ENCODE measurements at places on chromosomes 5 and 9.
A peak's percentile ranks its signal among the peaks of the same experiment; 100 is the strongest.

DNA sequence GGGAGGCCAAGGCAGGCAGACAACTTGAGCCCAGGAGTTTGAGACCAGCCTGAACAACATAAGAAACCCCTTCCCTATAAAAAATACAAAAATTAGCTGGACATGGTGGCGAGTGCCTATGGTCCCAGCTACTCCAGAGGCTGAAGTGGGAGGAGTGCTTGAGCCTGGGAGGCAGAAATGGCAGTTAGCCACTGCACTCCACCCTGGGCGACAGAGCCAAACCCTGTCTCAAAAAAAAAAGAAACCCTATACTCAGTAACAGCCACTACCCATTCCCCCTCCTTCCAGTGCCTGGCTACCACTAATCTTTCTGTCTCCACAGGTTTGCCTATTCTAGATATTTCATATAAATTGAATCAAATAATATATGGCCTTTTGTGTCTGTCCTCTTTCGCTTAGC lies 14.3 kb upstream of the SIL1 start:
- no peak for DNase-seq

- DNase-seq = no peak
These were observed 28.2 kb downstream of the NMUR2 start for GRCh38 chr5:152376886-152377285.

- DNase-seq = no peak
These were observed 452.7 kb downstream of the CETN3 start for GRCh38 chr5:89956838-89957237.

- DNase-seq = peak; percentile 76
These were observed 207.3 kb downstream of the TMEM38B start for GRCh38 chr9:105901514-105902109.

DNA sequence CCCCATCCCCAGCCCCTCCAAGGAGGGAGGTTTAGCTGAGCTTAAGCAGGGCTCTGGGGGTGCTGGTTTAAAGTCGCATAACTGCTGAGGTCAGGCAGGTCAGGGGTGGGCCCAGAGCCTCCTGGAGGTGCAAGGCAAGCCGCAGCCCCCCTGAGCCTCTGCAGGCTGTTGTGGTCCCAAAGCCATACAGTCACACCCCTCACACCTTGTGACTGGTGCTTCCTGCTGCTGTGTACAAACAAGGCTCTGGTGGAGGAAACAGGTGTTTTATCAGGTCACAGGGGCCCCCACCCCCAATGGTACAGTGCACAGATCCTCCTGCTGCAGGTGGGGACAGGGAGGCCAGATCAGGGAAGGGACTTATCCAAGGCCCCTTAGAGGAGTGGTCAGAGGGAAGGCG lies 8.0 kb downstream of the TCF7 start:
- DNase-seq = no peak

- DNase-seq = no peak
These were observed 460 bp upstream of the PBX3 start for GRCh38 chr9:125746774-125747052.

GRCh38 chr5:142904416-142904815 lies 134.2 kb downstream of the ARHGAP26 start:
- DNase-seq = no peak

DNA sequence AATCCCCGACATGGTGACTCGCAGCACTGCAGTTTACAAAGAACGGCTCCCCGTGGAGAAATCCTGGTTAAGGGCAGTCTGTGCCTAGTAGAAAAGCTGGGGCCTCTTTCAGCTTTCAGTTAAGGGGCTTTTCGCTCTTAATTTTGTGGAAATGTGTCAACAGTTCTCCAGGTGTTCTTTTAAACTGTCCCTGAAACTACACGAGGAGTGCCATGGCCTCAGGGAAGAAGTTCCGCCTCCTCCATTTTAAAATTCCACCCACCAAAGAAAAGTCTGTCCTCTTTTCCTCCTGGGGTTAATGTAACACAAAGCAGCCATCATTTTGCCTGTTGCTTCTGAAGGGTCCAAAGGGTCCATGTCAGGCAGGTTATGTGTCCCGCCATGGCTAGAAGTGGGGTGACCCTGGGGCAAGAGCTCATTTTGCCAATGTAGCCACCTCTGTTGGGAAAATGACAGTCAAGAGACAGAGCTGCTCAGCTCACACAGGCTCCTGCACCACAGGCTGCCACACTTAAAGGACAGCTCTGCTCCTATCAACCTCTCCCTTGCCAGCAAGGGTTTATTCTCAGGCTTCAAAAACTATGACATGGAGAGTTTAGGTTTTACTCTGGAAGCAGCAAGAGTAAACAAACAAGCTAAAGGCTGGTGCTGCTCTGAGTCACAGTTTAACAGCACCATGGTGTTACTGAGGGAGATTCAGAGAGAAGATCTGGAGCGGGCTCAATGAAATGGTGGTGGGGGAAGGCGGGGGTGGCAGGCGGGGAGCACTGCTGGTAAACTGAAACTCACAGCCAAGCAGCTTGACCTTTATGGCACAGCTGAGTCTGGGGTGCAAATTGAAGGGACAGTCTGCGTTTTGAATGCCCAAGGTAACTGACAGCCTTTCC lies 3.2 kb downstream of the WHRN start:
- peak; percentile 72 for DNase-seq

DNA sequence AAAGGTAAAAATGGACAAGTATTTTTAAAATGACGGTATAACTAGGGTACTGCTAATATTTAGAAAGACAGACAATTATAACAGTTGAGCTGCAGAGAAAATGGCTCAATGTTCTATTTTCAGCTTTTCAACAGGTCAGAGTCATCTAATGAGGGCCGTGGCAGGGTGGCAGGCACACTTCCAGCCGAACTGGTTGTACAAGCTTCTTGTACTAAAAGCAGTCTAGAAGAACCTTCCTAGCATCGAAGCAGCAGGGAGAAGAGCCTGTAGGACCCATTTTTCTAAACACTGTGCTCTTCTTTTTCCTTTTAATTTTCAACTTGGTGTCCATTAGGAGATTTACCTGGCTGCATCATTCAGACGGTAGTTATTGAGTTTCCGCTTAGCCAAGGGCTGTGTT lies 85.6 kb downstream of the SLC28A3 start:
- no peak for DNase-seq

GRCh38 chr9:4862506-4863250 lies 69.9 kb downstream of the RCL1 start:
- DNase-seq = no peak

GRCh38 chr5:34717426-34718327 lies 61.5 kb downstream of the RAI14 start:
- peak; percentile 58 for DNase-seq

DNA sequence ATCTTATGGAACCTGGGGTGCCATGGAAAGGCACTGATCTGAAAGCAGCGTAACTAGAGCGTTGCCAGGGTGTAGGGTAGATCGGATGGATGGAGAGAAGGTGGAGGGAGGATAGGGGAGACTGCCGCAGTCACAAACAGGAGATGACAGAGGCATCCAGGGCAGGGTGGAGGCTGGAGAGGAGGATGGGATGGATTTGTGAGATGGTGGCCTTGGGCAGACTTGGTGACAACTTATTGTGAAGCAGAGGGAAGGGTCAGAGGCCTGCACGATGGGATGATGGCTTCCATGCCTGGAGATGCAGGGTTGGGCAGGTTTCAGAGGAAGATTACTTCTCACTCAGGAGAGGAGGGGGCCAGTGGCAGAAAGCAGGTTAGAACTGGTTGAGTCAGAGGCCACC lies 2.4 kb downstream of the GLIPR2 start:
- DNase-seq = no peak

- peak; percentile 26 for DNase-seq
These were observed 136.8 kb upstream of the LPCAT1 start for GRCh38 chr5:1660511-1660910.

GRCh38 chr5:35826056-35826455 lies 30.6 kb upstream of the IL7R start:
- no peak for DNase-seq

GRCh38 chr9:108434502-108434901 lies 421.3 kb downstream of the ACTL7B start:
- no peak for DNase-seq

- DNase-seq = peak; percentile 74
These were observed 37.5 kb downstream of the FABP6 start for GRCh38 chr5:160266752-160267345.

DNA sequence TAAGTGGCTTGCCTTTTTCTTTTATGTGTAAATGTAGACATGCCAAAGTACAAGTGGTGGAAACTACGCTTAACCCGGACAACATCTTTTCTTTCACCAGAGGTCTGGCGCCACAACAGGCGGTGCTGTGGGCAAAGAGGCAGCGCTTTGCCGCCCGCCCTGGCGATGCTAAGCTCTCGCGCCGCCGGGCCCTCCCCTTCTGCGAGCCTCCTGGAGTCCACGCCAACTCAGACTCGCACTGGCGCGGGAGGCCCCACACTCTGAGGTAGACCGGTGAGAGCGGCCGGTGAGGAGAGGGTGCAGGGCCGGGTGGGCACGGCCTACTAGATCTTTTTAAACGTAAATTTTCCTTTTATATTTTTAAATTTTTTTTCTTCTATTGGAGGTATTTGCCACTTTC lies 2253.1 kb upstream of the C9orf72 start:
- DNase-seq = peak; percentile 3

DNA sequence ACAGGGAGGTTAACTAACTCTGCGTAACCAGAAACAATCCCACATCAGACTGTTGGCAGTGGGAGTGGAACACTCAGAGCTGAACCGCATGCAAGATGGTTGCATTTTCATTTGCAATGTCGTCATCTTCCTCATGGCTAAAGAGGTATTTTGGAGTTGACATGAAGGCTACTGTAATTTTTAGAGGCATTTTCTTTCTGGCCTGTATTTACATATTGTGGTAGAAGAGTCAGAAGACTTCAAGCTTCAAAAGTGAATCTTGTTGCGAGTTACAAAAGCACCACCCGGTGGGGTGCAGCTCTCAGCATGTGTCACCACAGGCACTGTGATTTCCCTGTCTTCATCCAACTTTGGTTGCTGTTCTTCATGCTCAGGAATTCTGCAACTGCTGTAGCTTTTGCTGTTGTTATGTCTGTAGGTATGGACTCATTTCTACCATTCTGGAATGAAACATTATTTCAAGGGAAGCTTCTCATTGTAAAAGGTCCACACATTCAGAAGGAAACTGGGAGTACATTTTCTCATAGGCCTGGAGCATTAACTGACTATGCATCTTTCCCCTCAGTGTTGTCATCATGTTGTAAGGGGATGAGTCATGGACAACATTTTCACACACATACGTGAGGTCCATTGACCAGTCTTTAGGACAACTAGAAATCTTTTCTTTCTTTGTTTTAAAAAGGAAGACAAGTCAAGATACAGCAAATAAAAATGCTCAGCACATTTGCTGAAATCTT lies 35.4 kb upstream of the GDNF start:
- peak; percentile 13 for DNase-seq

DNA sequence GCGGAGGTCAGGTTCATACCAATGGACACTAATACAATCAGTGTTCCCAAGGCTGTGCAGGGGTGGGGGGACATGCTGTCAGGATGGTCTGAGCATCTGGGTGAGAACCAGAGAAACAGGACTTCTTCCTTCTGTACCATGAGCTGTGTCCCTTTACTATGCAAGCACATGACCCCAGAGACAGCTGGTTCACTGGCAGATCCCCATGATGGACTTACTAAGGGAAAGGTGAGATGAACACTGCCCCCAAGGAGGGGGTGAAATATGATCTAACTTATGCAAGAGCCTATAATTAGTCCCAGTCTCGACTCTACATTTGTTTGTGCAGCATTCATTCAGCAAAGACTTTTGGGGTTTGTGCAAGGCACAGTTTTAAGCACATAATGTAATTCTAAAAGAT lies 91.4 kb downstream of the LIFR start:
- DNase-seq = no peak

DNA sequence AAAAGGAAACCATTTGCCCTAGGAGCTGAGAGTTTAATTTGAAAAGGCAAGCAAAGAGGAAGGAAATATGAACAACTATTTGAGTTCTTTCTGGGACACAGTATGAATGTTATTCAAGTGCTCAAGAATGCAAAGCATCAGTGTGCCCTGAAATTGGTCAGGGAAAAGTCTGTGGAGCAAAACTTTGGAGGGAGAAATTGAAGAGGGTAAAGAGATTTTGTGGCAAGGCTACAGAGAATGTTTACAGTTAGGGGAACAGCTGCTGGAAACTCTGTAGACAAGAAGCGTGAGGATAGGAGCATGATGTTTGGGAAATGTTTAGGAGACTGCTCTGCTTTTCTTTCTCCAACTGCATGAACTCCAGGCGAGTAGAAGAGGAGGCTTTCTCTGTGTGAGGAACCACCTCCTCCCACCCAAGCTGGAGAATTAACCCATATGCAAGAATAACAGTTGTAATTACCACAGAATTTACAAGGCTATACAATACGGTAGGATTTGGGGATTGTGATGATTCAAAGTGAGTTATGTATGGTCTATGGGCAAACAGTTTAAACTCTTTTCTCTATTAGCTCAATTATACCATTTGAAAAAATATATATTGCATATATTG lies 75.4 kb upstream of the IL7R start:
- no peak for DNase-seq

- no peak for DNase-seq
These were observed 152.6 kb upstream of the IQGAP2 start for GRCh38 chr5:76250463-76250862.

DNA sequence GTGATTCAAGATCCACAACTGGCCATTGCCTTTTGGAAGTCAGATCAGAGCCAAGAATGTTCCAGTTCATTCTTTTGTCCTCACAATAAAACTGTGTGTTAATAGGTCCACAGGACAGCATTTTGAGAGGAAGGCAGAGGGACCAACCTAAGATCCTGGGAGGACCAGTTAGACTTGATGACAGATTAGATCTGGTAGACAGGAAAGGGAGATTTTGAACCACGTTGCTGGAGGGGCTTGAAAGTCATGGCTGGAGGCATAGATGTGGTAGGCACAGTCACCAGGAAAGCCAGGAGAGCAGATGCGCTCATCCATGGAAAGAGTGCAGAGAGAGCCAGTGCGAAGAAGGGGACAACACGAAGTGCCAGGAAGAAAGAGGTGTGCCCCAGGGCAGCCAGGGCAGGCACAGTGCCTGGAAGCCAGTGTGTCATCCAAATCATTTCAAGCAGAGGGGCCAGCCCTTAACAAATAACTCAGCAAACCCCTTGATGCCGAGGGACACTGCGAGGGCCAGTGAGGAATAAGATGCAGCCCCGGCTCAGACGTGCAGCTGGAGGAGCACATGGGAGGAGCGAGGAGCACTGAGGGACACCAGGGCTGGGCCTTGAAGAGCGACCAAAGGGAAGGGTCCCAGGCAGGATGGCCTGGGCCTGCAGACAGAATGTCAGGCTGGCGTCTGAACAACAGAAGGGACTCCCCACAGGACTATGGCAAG lies 12.8 kb upstream of the SLC2A8 start:
- DNase-seq = no peak

- DNase-seq = no peak
These were observed 55.1 kb downstream of the ZNF354C start for GRCh38 chr5:179115307-179115706.

GRCh38 chr5:67013719-67014118 lies 182.9 kb downstream of the CD180 start:
- DNase-seq = no peak

DNA sequence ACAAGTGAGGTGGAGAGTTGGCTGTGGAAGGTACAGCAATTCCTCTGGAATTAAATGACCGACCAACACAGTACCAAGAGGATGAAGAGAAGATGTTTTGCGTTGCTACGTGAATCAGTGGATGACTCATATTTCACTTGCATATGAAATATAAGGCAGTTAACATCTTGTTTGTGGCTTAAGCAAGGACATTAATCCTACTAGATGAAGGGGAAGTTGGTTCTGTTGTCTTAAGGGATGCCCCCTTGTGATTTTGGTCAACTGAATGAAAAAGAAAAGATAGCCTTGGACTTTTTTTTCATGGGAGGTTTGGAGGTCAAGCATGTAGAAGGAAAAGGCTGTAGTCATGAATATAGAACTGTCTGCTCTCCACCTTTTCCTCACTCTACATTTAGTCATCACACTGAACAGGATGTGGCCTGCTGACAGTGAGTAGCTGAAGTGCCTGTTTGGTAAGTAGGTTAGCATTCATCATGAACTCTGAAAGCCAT lies 33.9 kb downstream of the VLDLR start:
- DNase-seq = no peak
